ENCODE measurements at places on chromosomes 3 and 15. TPM values are rescaled to one million over a fixed set of nuclear protein-coding genes. Genes with fewer than 3 reads are reported as not detected.

THPO gene
- total RNA-seq, result 3.6 TPM

- peak; percentile 14 for DNase-seq
These were observed 238.5 kb downstream of the WDR72 start for GRCh38 chr15:53520996-53521395.

DNA sequence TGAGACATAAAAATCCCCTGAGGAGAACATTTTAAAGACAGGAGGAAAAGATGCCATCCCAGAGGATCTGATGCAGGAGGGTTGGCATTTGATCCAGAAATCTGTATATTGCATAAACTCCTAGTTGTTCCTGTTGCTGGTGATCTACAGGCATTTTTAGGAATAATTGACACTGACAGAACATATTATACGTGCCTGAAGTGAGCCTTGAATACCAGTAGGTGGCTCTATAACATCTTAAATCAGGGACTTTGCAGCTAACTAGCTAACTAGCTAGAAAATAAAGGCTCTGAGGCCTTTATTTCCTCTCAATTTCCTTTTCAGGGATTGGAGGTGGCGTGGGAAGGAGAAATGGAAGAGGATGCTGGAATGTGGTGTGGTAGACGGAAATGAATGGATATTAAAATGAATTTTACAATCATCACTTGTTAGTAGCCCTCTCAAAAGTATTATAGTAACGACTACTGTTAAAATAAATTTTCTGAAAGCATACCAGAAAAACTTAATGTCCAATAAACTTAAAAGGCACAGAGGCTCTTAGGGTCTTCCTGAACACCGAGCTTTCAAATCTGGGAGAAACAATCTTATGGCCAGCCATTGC is 73.8 kb upstream of the ZBED2 start:
- no peak for DNase-seq

MUC20 gene
- total RNA-seq, result 57.5 TPM

- no peak for DNase-seq
These were observed 10.6 kb upstream of the STT3B start for GRCh38 chr3:31522152-31522551.

GRCh38 chr3:119175872-119176756 is 2.7 kb downstream of the UPK1B start:
- no peak for DNase-seq

- no peak for DNase-seq
These were observed 106.0 kb downstream of the ARPP21 start for GRCh38 chr3:35745351-35745750.

THRB gene
- total RNA-seq, result 87.7 TPM

KAT2B gene
- 125 TPM for total RNA-seq

GRCh38 chr3:22401499-22401898 is 650.5 kb upstream of the ZNF385D start:
- DNase-seq, result no peak

DNA sequence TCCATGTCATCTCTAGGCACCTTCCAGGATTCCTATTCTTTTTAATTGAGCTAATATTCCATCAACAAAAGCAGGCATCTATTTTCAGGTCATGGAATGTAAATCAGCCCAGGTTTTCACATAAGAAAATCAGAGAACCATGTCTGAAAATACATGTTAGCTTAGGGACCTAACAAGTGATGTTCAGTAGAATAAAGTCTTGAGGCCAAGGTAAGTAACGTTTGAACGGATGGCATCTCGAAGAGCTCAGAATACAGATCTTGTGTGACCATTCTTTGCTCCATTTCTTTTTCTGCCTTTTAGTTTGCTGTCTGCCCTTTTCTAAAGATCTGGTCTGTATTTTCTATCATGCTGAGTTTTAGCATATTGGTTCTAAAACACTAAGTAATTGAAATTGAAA is 16.5 kb upstream of the KCNMB2 start:
- no peak for DNase-seq

RGMA gene
- total RNA-seq, result 96.8 TPM

CPEB1 gene
- total RNA-seq, result 54.0 TPM

DNA sequence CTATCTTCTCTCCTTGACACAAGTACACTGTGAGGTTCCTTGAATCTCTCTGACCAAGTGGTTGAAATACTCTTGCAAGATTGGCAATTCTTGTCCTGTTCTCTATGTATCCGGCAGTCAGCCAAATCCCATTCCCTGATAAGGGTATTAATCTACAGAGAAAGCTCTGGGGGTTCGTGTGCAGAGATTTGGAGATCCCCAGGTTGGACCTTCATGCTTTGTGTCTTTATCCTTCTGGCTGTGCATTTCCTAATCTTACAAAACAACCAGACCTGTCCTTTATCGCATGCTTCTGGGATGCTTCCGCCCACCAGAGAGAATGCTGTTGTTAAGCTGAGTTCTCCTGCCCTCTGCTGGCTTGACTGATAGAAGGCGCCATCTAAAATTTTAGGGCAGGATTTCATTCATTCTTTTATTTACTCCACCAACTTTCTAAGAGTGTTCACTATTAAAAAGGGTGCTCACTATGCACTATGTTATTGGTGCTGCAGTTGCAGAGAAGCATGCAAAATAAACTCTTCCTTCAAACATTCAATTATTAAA is 8.6 kb upstream of the SST start:
- peak; percentile 46 for DNase-seq

ACSBG1 gene
- total RNA-seq, result 123 TPM

DNA sequence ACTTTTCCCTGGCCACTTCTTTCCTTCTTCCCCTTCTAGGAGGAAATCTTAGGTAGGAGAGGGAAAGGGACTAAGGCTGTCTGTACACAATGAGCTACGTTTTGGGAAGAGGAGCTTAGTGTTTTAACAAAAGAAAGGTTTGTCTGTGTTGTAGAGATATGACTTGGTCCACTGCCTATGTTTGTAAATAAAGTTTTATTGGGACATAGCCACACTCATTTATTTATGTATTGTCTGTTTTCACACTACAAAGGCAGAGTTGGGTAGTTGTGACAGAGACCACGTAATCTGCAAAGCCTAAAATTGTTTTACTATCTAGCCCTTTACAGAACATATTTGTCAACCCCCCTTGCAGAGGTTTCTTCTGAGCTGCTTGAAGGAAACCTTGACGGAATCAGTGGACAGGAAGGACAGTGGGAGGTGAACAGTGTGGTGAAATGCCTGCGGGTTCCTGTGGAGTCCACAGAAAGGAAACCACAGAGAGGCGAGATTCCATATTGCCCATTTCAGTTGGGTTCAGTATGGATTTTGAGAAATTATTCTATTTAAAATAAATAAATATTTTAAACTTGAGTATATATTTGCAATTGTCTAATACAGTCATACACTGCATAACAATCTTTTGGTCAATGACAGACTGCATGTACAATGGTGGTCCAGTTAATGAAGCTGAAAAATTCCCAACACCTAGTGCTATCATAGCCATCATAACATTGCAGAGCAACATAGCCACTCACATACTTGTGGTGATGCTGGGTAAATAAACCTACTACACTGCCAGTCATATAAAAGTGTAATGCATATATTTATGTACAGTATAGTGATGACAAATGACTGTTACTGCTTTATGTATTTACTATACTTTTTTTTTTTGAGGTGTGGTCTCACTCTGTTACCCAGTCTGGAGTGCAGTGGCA is 157.9 kb upstream of the NUDT16 start:
- no peak for DNase-seq

MYLK gene
- 101 TPM for total RNA-seq

IL12A gene
- 1.8 TPM for total RNA-seq

IL5RA gene
- not detected for total RNA-seq

DNA sequence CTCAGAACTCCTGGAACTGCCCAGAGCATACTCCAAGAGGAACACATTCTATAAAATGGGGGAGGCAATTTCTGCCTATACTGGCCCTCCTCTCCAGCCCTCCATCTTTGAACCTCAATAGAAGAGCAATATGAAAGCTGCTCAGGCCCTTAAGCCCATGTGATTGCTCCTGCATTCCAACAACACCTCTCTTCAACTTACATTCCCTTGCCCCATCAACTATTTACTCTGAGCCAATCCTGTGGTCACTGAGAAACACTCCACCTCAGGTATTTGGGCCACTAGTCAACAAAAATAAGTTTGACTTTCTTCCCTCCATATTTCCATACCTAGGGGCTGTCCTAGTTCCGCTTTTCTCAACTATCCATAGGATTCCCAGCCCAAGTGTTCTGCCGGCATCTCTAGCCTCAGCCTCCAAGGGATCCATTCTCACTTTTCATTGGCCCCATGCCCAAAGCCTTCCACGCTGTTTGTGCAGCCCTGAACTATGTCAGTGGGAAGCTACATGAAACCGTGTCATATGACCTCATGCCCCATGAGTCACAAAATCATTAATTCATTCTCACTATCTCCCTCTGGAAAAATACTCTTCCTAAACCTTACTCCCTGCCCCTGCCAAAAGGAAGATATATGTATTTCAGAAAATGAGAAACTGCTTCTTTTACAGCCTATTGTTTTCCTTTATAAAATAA is 61.6 kb downstream of the GJD2 start:
- no peak for DNase-seq

DNA sequence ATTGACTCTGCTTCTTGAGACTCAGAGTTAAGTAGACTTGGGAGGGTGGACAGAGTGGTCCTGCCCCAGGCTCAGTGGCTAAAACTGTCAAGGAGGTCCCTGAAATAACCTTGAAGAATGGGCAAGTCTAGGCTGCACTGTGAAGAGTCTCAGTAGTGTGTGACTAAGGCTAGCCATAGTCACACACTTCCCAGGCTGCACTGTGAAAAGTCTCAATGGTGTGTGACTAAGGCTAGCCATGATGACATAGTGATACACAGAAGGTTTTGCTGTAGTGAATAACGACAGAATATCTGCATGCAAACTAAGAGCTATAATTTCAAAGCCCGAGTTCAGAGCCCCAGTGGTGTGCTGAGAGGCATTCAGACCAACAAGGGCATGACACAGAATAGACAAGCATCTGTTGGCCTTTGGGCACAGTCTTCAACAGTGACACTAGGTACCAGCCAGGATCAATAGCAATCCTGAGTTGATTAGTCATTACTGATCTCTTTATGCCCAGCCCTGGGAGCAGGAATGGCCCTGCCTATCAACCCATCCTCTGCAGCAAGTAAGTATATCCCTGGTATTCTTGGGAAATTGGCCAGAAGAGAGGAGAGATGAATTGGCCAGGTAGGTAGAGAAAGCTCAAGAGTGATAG is 72.4 kb upstream of the BBX start:
- no peak for DNase-seq

DNA sequence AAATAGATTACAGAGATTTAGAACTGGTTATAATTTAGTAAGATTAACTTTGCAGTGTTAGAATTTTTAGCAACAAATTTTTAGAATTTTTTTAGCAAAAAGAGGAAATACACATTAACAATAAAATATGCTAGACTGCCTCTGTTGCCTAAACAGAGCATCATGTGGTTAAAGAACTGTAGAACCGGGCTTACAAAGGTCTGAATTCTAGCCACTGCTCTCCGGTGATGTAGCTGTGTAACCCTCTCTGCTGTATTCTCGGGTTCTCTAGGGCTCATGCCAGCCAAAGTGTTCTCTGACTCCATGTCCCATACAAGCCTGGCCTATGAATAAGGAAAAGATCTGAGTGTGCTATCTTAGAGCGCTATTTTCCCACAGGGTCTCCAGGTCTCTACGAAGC is 2.9 kb upstream of the P2RY12 start:
- DNase-seq, result no peak

IGF1R gene
- total RNA-seq, result 85.3 TPM

DNA sequence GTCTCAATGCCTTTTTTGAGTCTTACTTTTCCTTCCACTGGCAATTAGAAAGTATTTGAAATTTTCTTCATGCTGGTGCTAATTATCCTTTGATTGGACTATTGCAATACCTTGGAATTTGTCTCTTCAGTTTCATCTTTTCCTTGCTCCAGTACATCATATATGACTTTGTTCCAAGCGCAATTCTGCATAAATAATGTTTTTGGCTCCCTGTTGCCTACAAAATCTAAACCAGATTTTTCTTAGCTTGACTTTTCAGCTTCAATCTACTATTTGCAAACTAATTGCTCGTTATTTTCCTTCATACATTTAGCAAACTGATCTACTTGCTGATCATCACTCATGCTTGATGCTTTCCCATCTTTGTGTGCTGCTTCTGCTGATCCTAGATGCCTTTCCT is 230.8 kb upstream of the GPR149 start:
- DNase-seq, result no peak

Data from dorsolateral prefrontal cortex (tissue), 122 donors.